Activated CD4-positive, alpha-beta memory T cell treated with anti-CD3 and anti-CD28 coated beads for 36 hours (primary cell): ENCODE measurements at places on chromosomes 7 and 10. TPM values are rescaled to one million over a fixed set of nuclear protein-coding genes. Genes with fewer than 3 reads are reported as not detected.

DNA sequence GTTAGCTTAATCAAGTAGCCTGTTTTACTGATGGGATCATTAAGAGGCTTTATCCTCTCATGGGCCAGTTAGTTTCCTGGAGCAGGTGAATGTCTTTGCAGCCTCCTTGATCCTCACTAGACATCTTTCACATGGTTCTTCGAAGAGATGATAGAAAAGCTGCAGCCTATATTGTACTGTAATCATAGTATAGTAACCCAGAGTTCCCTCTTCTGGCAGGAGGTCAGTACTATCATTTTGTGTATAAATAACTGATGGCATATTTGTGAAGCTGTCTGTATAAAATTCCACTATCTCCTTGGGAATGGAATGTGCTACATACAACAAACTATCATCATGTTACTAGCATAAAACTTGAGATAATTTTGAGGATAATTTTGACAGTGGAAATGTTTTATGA is 123.8 kb upstream of the PRPS1L1 start:
- DNase-seq, result no peak

GRCh38 chr7:4222676-4223075 is 459.4 kb upstream of the FOXK1 start:
- no peak for DNase-seq

DNA sequence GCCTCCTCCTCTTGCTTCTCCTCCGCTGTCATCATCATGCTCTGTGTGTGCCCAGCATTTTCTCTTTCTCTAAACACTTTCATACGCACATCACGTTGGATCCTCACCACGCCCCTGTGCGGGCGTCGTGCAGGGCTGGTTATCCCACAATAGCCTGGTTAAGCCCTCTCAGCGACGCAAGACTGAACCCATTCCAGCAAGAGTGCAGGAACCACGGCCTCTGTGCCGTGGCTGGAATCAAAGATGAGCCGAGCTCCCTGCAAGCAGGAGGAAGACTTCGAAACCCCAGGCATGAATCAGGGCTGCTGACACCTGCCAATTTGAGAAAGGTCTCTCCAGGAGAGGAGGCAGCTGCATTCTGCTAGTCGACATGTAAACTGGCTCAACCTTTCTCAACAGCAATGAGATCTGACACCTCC is 74.8 kb upstream of the FOXK1 start:
- no peak for DNase-seq

DNA sequence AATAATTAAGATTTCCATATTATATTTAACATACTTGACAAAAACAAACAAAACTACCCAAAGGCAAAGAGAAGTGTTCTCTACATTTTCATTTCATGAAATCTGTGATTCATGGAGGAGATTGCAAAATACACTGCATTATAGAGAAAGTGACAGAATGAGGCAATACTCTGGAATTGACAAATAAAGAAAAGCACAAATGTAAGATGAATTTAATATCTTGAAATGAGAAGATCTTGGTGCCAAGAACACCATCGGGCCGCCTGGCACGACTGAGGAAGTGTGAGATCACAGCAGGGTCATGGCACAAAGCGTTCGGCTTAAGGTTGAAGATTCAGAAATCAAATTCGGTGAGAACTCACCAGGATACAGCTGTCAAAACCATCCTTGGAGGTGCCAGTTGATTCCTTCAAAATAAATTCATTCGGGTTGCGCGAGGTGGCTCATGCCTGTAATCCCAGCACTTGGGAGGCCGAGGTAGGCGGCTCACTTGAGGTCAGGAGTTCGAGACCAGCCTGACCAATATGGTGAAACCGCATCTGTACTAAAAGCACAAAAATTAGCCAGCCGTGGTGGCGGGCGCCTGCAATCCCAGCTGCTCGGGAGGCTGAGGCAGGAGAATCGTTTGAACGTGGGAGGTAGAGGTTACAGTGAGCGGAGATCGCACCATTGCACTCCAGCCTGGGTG is 174.0 kb upstream of the PFKP start:
- DNase-seq, result no peak

Gene STEAP2
- not detected for total RNA-seq

GRCh38 chr10:108254089-108254488 is 1089.6 kb upstream of the SORCS1 start:
- DNase-seq, result no peak

Gene ACBD7
- total RNA-seq, result 1.9 TPM

Gene PHYHIPL
- not detected for total RNA-seq

Gene CCDC172
- not detected for total RNA-seq

GRCh38 chr10:60162631-60163030 is 227.0 kb downstream of the ANK3 start:
- no peak for DNase-seq

Gene DNA2
- 42.0 TPM for total RNA-seq

GRCh38 chr7:87506246-87507180 is 31.0 kb upstream of the ABCB4 start:
- no peak for DNase-seq
